T-helper 17 cell (primary cell): ENCODE measurements at places on chromosomes 7 and 10.

DNA sequence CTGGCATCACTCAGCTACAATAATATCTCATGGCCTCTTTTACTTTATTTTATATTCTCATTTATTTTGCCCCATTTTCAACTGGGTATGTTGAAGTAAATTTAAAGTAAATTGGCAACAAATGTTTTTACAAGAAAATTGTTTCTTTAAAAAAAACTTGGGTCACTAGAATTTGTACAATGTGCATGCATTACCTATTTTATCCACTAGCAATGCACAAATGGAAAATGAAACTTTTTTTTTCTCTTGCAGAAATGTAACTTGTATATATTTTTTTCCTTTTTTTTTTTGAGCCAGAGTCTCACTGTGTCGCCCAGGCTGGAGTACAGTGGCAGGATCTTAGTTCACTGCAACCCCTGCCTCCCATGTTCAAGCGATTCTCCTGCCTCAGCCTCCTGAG lies 10.3 kb upstream of the H2AZ2 start:
- no peak for DNase-seq

- no peak for DNase-seq
Observed at GRCh38 chr7:1545417-1546246, 10.4 kb downstream of the TMEM184A start.

- DNase-seq = no peak
Observed at GRCh38 chr10:17188644-17189172, 12.8 kb downstream of the TRDMT1 start.

GRCh38 chr7:68547181-68547580 lies 1051.1 kb upstream of the AUTS2 start:
- no peak for DNase-seq

DNA sequence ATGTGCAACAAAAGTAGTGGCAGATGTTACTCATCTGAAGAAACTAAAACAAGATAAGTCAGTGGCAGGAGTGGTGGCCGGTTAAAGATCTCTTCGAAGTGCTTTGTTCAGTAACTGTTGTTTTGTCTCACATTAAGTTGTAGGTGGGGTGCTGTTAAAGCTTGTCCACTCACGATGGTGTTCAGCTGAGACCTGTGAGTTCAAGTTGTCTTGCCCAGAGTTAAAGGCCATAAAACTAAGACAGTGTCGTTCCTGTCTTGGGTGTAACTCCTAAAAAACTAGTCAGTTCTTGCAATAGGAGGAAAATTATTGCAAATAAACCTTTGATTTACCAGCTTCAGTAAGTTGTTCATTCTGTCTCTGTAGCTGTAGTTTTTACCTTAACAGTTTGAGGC lies 857 bp upstream of the FOXP2 start:
- no peak for DNase-seq

GRCh38 chr10:59687657-59688056 lies 22.0 kb downstream of the SLC16A9 start:
- DNase-seq = no peak
